ENCODE measurements at places on chromosomes 3 and 15.

DNA sequence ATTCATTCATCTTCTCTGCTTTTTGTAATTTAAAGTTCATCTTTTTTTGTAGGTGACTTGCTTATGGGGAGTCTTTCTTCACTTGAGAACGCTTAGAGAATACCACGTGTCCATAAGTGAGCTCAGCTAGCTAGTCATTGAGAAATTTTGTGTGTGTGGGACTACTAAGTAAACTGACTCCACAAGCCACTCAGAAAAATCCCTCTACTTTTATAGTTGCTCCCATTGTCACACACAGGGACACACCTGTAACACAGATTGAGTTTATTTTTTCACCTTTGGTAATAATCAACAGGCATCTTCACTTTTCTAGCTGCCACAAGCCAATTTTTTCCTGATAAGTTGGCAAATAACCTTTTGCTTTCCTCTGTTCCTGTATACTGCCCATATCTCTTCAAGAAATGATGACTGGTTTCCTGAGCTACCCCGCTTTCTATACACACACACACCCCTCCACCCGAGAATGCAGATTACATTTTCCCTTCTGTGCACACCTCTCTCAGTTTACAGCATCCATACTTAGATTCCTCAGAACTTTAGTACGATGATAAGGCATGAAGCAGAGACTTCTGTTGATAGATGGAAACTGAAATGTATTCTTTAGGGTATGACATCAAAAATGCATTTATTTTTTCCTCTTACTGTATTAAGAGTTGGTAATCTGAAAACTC lies 4.6 kb downstream of the TSC22D2 start:
- no peak for DNase-seq

DNA sequence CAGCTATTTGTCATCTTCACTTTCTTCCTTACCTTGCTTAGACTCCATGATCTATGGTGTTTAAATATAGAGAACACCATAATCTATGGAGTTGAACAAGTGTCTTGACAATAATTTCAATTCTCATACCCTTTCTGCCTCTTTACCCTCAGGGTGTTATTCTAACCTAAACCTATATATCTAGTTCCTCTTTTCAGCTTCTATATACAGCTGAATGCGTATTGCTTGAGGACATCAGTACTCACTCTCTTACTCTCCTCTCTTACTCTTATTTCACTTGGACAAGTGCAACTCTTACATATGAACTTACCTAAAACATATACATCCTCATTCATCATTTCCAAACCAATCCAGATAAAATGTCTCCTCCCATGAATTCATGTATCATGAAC lies 187.1 kb downstream of the RAP2B start:
- no peak for DNase-seq

GRCh38 chr3:41369838-41370237 lies 170.5 kb downstream of the CTNNB1 start:
- no peak for DNase-seq

GRCh38 chr3:183129243-183129642 lies 29.9 kb upstream of the MCCC1 start:
- no peak for DNase-seq

GRCh38 chr3:124860599-124860998 lies 26.6 kb downstream of the ITGB5 start:
- DNase-seq: no peak

- DNase-seq: no peak
Observed at GRCh38 chr3:42819351-42819965, 10.2 kb downstream of the ACKR2 start.

GRCh38 chr3:117490716-117491115 lies 781.1 kb downstream of the TUSC7 start:
- no peak for DNase-seq

- peak; percentile 45 for DNase-seq
Observed at GRCh38 chr3:151203051-151203420, at the start of gene GPR171. Gene GPR171, minus strand, starts transcription at chr3:151203216. Its CDS starts 3,830 bp downstream, at chr3:151199386.

DNA sequence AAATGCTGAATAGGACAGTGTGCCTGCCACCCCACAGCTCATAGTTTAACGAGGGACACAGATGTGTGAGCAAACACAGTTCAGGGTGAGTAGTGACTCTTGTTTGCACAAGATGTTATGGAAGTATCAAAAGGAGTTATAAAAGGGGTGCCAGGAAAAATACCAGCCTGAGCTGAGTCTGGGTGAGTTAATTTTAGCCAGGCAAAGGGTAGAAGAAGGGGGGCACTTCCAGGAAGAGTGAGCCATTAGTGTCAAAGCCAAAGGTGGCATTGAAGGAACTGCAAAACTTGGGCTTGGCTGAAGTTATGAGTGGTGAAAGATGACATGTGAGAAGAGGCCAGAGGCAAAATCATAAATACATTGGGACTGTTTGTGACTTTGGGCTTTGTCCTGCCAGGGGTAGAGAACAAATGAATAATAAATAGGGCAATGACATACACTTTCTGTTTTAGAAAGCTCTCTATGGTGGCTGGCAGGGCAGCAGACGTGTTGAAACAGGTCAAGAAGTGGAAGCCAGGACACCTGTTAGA lies 1.9 kb upstream of the SPPL2A start:
- DNase-seq: no peak
